Kidney epithelial cell (primary cell): ENCODE measurements at places on chromosomes 6 and 20.

DNA sequence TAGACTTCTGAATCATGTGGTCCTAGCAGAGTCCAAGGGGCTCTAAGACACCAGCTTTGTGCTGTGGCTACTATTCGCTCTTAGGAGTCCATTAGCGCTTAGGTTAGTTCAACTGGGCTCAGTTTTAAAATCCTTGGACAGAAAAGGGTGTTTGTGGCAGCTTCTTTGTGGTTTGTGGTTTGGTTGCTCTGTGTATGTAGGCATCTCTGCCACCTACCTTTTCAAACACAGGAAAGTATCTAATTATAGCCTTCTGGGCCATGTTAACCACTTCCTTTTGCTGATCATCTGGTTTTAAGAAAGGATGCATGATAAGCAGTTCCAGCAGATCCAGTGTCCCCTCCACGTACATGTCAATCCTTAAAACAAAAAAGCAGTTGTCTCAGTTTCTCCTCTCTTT lies 10.8 kb downstream of the GSTA4 start:
- no peak for DNase-seq

- no peak for DNase-seq
These were observed 378.7 kb upstream of the SOX4 start for GRCh38 chr6:21214738-21215448.

- DNase-seq = no peak
These were observed 92.9 kb downstream of the SAMD3 start for GRCh38 chr6:130129762-130130246.

GRCh38 chr20:49283703-49284625 lies 6.1 kb upstream of the ZNFX1 start:
- no peak for DNase-seq

DNA sequence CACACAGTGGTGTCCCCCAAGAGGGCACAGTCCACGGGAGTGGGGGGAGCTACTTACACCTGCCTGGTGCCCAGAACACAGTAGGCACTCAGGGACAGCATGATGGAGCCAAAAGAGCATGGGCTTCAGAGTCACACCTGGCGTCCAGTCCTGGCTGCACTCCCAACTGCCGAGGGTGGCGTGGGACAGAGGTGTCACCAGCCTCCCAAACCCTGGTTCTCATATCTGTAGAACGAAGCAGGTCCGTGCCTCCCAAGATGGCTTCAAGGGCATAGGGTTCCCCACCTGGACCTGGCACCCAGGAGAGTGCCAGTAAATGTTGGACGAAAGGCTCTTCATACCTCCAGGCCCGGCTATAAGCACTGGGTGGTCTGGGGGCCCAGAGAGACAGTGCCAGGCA lies 8.9 kb downstream of the HRH3 start:
- DNase-seq = no peak

DNA sequence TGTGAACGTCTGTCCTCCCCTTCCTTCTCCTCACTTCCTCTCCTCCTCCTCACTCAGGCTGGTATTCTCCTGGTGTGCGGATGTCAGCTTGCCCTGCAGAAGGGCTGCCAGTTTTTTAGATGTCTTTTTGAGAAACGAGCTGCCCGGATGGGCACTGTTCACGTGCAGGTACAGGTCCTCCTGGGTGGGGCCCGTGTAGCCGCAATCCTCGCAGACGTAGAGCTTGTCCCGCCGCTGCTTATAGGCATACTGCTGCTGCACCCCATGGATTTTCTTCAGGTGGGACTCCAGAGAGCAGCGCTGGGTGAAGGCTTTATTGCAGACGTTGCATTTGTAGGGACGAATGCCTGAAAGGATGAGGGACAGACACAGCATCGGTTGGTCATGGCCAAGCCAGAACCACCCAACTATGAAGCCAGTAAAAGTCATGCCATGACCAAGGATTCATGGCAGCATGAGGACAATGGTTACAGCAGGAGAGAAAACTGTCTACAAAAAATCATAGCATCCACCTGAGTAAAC lies 33.0 kb downstream of the OVOL2 start:
- DNase-seq = no peak

DNA sequence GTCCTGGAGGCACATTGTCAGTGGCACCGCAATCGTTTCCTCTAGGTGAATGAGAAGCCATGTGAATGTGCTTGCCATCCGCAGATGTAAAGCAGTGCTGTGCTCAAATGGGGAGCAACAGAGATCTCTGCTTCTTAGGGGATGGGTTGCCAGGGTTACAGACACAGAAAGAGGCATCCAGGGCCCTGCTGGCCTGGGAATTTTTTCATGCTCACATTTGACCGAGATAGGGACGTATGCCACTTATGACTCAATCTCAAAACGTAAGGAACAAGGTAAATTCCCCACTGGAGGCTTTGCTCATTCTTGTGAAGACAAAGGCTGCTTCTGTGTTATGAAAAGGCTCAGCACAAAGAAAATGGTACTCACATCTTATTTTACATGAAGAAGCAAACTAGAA lies 11.0 kb downstream of the C6orf118 start:
- DNase-seq = no peak

DNA sequence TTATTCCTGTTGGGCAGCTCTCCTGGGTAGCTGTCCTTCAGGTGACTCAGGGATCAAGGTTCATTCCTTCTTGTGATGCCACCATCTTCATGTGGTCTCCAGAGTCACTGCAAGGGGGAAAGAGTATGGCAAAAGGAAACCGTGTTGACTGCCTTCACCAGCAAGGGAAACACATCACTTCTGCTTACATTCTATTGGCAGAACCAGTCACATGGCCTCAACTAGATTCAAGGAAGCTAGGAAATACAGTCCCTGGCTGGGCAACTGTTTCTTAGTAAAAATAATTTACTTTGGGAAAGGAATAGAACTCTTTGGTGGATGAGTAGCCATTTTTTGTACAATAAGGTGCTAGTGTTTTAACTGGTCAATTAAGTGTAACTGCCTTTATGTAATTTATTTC lies 5.3 kb downstream of the ANKRD6 start:
- no peak for DNase-seq

- DNase-seq = no peak
These were observed 164.8 kb downstream of the BACH2 start for GRCh38 chr6:90131614-90132423.
